ENCODE measurements at places on chromosomes 5 and 9.

GRCh38 chr9:87573841-87574342 is 76.2 kb downstream of the DAPK1 start:
- DNase-seq, result no peak

DNA sequence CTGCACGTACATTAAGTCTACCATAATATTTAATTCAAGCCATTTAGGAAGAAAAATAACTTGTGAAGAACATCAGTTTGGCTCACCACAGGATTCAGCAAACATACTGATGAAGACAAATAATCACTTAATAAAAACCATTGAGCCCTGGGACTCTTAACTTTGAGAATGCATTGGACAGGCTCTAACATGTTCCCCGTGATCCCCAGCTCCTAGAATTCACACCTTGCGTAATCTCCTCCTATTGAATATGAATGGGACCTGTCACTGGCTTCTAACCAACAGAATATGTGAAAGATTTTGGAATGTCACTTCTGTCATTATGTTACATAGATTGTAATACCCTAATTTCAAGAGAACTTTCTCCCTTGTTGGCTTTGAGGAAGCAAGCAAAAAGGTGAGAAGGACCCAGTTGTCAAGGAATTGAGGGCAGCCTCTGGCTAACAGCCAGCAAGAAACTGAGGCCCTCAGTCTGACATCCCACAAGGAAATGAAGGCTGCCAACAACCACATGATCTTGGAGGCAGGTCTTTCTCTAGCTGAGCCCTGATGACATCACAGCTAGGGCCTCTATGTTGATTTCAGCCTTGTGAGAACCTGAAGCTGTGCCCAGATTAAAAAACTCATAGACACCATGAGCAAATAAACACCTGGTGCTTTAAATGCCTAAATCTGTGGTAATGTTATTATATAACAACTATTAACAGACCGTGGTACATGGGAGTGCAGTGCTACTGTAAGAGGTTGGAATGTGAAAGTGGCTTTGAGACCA is 433.2 kb downstream of the SEMA5A start:
- DNase-seq, result no peak

GRCh38 chr5:107329850-107330249 is 340.9 kb downstream of the EFNA5 start:
- DNase-seq, result no peak

- DNase-seq, result no peak
Measured at GRCh38 chr9:16823906-16824305, 46.6 kb downstream of the BNC2 start.

Data from stimulated activated CD8-positive, alpha-beta memory T cell treated with anti-CD3 and anti-CD28 coated beads, Interleukin-7, amount 100 ng/mL, for 1 hour (primary cell).